Activated effector memory CD4-positive, alpha-beta T cell treated with Interleukin-2 at 50 U/mL for 16 hours (primary cell): ENCODE measurements at places on chromosomes 5 and 9.

DNA sequence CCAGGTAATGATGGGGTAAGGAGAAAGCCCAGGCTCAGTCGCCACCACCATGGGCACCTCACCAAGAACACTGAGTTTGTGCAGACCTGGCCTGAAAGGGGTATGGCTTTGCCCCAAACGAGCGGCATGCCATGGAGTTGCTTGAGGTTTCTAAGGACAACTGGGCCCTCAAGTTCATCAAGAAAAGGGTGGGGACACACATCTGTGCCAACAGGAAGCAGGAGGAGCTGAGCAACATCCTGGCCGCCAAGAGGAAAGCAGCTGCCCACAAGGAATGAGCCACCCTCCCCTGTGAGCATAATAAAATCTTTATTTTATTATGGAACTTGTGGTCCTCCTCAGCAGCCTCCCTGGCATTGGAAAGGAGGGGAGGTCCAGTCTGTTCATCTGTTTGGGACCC, 23.8 kb downstream of the CD14 start:
- DNase-seq, result no peak

- no peak for DNase-seq
Measured at GRCh38 chr5:43967165-43967564, 364.2 kb downstream of the NNT start.

- DNase-seq, result no peak
Measured at GRCh38 chr9:103471241-103471640, 476.1 kb downstream of the CYLC2 start.

DNA sequence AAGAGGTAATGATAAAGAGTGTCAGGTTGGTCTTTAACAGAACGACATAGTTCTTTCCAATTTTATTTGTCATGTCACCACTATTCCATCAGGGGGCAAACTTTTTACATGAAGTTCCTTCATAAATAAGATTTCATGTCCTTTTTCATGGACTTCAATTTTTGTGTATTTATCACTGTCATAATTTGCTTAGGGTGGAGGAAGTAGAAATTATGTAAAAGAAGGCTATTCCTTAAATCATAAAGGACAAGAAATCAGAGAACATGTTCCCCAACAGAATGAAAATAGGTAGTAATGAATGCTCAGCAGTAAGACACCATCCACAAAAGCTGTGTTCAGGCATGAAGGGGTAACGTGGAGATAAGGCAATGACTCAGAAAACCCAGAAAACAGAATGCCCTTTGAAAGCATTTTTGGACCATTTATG, 72.7 kb downstream of the ZFAND5 start:
- no peak for DNase-seq

- no peak for DNase-seq
Measured at GRCh38 chr5:38267372-38267771, 9.0 kb downstream of the EGFLAM start.

GRCh38 chr5:126594748-126595485, at the start of gene ALDH7A1:
Gene ALDH7A1 (minus strand): TSS chr5:126595219. CDS start chr5:126595198, 21 bp downstream.
- no peak for DNase-seq

DNA sequence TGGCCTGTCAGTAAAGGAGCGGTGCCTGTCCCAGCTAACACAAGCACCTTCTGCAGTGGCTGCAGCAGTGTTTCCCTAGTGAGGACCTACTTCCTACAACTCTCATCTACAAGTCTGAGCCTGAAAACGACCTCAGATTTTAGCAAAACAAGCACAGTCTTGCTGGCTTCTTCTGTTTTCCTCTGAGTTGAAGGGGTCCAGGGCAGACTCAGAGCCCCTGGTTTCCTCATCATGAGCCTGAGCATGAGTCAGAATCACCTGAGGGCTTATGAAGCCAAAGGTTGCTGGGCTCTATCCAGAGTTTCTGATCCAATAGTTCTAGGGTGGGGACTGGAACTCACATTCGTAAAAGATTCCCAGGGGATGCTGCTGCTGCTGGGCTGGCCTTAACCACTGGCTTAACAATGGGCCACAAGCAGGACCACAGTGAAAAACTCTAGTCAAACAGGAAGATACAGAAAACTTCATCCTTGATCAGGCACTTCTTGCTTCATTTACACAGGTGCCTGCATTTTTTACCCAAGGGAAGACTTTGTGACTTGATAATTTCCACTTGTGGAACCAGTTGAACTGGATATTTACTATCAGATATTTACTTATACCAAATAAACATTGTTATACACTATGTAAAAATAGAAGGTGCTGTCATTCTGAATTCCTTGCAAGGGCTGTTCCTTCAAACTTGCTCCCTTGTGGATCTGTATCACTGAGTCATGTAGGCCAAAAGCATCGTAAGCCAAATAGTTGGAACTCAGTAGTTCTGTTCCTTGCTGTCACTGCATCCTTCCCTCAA, 4.3 kb upstream of the ACER2 start:
- DNase-seq, result no peak

- DNase-seq, result no peak
Measured at GRCh38 chr9:32092031-32092430, 292.4 kb upstream of the ACO1 start.

- no peak for DNase-seq
Measured at GRCh38 chr5:142935014-142935413, 164.8 kb downstream of the ARHGAP26 start.

DNA sequence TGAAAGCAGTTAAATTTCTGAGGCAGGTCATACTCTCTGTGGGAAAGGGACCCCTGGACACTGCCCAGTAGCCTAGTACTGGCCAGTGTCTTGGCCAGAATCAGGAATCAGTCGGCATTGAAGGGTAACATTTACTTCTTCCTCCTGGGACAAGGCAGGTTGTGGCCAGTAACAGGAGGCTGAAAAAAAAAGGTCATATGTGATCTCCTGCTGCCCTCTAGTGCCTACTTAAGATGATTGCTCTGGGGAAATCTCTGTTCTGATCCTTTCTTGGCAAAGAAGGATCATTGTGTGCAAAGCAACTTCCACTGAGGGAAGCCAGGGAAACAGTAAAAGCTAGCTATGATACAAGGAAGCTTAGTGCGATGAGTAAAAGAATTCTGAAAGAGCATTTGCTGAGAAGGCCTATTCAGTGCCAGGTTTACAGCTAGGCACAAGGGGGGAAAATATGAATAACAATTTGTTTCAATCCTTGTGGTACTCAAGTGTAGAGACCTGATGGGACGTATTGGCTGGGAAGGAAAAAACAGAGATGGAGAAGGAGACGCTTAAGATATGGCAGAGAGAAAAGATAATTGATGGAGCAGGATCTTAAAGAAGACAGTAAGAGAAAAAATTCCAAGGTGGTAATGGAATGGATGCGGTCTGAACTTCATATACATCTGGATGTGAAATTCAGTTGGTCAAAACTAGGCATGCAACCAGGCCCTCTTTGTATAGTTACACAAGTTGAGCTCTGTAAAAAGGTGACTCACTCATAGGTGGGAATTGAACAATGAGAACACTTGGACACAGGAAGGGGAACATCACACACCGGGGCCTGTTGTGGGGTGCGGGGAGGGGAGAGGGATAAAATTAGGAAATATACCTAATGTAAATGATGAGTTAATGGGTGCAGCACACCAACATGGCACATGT, 25.8 kb upstream of the TRIM32 start:
- no peak for DNase-seq

- DNase-seq, result no peak
Measured at GRCh38 chr5:18686253-18686652, 1052.0 kb downstream of the TAF11L14 start.

GRCh38 chr5:67730917-67731474, 484.6 kb upstream of the PIK3R1 start:
- no peak for DNase-seq

GRCh38 chr9:98341157-98342097, 86.0 kb upstream of the TBC1D2 start:
- DNase-seq, result no peak

DNA sequence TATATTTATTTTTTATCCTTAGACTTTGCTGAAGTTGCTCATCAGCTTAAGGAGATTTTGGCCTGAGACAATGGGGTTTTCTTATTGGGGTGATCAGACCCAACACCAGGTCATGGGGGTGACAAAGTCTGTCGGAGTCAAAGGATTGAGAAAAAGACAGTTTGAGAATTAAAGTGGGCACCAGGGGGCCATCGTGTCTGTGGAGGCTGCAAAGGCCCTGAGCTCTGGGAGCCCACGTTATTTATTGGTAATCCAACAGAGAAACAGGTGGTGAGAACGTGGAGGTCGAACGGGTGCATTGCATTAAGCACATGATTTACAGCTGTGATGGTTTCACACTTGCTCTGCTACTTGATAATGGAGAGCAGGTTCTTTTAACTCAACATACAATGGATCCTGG, 102.5 kb upstream of the CDH10 start:
- no peak for DNase-seq

DNA sequence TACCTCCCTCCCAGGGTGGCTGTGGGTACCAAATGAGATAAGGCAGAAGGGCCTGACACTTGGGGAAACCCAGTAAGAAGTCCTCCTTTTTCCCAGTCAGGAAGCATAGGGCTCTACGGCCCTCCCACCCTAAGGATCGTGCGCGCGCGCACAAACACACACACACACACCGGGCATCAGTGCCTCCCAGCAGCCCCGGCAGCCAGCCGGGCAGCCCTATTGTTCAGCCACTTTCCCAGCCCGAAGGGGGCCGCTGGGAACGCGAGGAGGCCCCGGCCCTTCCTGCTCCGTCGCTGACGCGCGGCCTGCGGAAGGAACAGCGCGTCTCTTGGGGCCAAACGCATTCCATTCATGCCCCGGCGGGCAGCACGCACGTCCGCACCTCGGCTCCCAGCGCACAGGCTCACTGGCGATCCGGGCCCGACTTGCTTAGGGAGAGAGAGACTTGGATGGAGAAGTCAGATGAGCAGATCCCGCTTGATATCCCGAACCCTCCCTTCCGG, 22.6 kb downstream of the DUSP1 start:
- no peak for DNase-seq

DNA sequence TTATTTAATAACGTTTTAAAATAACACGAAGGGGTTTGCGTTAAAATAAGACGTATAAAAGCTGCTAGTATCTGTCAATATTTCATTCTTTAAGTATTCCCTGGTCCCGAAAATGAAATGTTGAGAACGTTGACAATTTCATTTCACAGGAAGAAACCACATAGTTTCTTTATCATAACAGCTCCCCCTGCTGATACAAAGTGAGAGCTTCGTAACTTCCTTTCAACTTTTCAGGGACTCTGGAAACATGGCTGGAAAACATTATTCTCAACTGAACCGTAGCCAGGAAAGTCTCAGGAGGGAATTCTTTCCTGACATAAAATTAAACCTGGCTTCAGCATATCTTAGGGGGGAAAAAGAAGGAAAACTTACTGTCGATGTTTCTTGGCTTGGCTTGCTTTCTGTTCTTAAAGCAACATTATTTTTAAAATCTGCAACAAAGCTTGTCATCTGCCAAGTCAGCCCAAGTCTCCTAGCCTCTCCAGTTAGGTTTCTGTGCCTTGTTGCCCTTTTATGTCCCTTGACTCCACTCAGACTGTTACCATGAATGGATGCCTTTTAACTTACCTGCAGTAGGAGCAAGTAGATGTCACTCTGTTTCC, 122.9 kb upstream of the DAB2 start:
- no peak for DNase-seq

DNA sequence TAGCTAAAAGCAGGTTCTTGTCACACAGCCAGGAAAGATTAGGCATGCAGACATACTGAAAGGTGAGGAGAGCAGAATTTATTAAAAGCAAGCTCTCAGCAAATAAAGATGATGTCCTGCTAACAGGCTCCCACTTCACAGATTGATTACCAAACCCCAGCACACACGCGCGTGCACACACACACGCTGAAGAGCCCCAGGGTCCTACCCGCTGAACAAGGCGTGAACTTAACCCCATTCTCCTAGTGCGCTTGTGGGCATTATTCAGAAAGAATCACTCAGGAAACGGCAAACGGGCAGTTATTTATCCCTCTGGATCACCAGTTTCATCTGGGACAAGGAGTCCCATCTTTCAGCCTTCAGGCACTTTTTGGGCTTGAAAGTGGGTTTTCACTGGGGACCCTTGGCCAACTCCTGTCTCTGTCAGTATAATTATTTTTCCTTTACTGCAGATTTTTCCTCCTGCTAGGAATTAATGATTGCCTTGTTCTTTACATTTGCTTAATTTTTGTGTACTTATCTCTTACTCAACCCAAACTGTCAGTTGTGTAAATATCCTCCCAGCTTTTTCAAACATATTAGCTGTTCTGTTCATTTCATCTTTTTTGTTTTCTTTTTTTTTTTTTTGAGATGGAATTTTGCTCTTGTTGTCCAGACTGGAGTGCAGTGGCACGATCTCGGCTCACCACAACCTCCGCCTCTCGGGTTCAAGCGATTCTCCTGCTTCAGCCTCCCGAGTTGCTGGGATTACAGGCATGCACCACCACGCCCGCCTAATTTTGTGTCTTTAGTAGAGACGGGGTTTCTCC, 92.6 kb downstream of the RIC1 start:
- DNase-seq, result no peak

DNA sequence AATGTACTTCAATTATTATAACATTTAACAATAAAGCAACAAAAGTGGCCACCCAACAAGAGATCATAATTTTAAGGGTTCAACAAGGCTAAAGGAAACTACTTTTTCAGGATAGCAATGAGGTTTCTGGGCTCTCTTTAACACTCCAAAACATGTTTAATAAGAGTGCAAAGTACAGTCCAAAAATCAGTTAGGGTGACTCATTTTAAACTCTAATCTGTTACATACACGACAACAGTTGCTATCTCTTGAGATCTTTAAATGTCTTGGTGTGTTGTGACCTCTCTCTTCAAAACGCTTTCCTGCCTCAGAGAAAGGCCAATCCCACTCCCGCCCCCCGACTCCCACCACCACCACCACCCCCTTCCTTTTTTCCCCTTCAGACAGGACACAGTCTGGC, 11.5 kb downstream of the NFIB start:
- no peak for DNase-seq

GRCh38 chr9:26483991-26484390, 408.6 kb downstream of the CAAP1 start:
- DNase-seq, result no peak

DNA sequence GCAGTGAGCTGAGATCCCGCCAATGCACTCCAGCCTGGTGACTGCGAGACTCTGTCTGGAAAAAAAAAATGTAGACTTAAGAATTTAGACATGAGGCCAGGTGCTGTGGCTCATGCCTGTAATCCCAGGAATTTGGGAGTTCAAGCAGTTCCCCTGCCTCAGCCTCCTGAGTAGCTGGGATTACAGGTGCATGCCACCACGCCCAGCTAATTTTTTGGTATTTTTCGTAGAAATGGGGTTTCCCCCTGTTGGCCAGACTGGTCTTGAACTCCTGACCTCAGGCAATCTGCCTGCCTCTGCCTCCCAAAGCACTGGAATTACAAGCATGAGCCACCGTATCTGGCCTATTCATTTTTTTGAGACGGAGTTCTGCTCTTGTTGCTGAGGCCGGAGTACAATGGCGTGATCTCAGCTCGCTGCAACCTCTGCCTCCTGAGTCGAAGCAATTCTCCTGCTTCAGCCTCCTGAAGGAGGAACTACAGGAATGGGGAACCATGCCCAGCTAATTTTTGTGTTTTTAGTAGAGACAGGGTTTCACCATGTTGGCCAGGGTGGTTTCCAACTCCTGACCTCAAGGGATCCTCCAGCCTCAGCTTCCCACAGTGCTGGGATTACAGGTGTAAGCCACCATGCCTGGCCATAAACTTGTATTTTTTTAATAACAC, 14.0 kb downstream of the DDX46 start:
- DNase-seq, result no peak

GRCh38 chr9:126114409-126114760, 212.2 kb upstream of the MVB12B start:
- DNase-seq, result no peak

GRCh38 chr5:38728029-38728428, 117.8 kb upstream of the OSMR start:
- no peak for DNase-seq
